Activated effector memory CD4-positive, alpha-beta T cell treated with anti-CD3 and anti-CD28 coated beads, Interleukin-2, amount 50 U/mL, for 16 hours (primary cell): ENCODE measurements at places on chromosomes 11 and 22.

DNA sequence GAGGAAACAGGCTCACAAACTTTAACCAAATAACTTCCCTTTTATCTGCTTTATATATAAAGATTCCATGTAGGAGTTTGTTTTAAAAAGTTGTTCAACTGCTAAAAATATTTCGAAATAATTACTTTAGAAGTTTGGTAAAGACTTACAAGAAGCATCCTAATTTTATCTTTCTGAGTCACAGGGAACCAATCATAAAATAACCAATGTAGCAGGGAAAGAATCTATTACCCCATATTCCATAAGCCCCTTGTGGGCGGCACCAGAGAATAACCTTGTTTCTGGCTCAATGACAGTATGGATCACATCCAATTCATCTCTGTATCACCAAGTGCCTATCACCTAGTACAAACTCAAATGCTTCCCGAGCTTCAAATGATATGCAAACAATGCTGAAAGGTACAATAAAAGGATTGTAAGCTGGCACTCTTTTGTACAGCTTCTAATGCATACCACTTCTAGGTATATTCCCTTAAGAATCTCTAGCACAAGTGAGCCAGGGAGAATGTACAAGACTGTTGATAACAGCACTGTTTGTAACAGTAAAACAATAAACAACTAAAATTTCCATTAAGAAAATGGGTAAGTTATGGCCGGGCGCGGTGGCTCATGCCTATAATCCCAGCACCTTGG is 158.4 kb downstream of the ATG16L2 start:
- no peak for DNase-seq

DNA sequence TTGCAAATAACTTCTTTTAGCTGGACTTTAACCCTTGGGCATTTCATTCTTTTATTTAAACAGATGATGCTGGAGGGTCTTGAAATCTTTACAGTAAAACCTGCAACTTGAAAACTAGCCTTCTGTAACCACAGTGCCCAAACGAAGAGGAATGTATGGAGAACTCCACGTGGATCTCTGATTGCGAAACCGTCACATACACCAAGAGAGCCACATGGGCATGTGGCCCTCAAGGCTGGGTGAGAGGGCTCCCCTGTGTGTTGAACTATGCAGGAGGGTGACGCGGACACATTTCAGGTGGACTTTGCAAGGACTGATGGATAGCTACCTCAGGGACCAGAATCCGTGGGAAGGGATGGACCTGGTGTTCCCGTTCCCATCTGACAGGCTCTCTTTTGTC is 30.6 kb downstream of the FAM118A start:
- DNase-seq = no peak

GRCh38 chr11:2510626-2511402 is 66.0 kb downstream of the KCNQ1 start:
- no peak for DNase-seq

GRCh38 chr11:45671246-45672171 is 6.1 kb upstream of the CHST1 start:
- DNase-seq = no peak

DNA sequence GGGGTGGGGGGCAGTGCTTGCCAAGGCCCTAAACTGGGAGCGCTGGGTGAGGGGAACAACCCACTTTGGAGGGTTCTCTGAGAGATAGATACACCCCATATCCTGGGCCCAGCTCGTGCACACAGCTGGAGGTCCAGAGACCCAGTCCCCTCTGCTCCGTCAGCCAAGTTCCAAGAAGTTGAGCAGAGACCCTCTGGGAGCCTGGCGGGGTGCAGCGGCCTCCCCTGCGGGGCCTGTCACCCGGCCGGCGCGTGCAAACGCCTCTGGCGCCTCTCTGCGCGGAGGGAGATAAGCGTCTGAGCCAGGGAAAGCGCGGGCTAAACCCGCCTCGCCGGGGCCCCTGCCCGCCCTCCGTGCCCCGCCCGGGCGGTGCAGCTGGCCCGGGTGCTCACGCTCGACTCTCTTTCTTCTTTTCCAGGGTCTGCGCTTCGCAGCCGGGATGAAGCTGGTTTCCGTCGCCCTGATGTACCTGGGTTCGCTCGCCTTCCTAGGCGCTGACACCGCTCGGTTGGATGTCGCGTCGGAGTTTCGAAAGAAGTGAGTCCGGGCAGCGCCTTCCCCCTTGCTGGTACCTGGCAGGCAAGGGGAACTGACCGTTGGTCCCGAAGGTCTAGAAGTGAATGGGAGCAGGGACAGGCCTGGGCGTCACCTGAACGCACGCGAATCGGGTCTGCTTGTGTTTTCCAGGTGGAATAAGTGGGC is 540 bp downstream of the ADM start:
- peak; percentile 73 for DNase-seq

DNA sequence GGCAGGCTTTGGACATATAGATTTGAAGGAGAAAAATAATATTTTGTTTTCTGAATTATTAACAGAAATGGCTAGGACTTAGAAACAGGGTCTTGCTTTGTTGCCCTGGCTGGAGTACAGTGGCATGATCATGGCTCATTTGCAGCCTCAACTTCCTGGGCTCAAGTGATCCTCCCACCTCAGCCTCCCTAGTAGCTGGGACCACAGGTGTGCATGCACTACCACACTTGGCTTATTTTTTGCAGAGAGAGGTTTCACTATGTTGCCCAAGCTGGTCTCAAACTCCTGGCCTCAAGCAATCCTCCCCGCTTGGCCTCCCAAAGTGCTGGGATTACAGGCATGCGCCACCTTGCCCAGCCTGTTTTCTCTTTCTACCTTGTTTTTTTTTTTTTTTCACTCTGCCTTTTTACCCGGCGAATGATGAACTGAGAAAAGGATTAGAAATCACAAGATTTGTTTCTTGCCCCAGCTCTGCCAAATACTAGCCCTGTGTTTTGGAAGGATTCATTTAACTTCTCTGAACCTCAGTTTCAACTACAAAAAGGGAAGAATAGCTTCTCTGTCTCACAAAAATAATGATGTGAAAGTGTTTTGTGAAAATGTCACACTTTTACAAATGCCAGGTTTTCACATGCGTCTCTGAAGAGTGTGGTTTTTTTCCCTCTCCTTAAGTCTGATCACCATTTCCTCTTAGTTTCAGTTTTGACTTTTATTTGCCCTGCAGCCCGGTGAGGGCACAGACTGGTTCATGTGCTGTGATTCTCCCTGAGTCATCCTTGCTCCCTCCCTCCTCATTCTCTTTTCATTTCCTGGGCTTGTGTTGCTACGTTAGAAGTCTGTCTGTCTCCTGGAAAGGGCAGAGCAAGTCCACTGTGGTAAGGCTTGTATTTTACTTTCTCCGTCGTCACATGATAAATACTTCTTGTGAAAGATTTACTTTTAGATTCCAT is 67.7 kb downstream of the BCL2L13 start:
- DNase-seq = peak; percentile 68

- DNase-seq = no peak
Measured at GRCh38 chr11:119991022-119991404, 146.9 kb downstream of the TRIM29 start.

DNA sequence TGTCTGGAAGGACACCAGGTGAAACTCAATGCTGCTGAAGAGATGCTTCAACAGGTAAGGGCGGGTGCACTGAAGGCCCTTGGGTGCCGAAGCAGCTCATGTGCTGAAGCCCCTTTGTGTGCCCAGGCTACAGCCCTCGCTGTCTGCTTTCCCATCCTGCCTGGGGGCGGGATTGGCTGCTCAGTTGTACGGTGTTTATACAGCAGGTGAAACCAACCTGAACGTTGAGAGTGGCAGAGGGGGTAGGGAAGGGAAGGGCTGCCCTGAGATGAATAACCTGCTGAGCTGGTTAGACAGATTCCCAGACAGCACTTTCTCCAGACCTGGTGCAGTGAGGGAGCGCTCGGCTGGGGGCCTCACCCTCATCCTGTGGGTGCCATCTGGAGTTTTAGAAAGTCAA is 75.7 kb downstream of the CYB5R2 start:
- no peak for DNase-seq

GRCh38 chr11:127136438-127136837 is 135.9 kb upstream of the KIRREL3 start:
- DNase-seq = no peak

DNA sequence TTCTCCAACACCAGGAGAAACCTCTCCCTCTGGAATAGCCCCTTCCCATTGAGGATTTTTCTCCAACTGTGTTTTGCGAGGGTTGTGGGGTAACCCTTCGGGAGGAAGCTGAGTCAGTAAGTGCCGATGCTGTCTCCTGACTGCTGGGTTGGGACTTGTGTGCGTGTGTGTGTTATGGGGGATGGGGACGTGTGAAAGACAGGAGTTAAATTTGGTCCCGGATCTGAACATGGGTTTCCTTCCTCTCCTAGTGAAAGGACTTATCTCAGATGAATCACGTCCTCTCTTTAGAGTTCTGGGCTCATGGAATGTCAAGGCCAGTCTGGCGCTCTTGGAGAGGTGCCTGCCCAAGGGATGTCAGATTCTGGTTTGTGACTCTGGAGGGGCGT is 33.3 kb downstream of the KIAA1671 start:
- no peak for DNase-seq

- no peak for DNase-seq
Measured at GRCh38 chr11:12853652-12854296, 155.3 kb upstream of the RASSF10 start.

DNA sequence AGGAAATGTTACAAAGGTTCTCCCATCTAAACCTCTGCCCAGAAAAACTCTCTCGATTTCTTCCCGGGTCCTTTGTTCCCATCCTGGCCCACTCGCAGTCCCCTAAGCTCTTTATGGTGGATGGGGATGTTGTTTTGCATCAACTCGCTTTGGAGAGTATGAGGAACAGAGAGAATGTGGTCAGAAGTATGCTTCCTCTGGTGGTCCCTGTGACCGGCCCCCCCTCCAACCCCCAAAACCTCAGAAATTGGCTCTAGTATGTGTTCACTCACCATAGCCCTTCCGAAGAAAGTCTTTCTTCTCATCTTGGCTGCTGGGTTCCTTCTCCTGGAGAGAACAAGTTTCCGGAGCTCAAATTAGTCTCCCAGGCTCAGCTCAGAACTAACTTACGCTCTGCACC is 54.4 kb downstream of the GRAMD1B start:
- no peak for DNase-seq

DNA sequence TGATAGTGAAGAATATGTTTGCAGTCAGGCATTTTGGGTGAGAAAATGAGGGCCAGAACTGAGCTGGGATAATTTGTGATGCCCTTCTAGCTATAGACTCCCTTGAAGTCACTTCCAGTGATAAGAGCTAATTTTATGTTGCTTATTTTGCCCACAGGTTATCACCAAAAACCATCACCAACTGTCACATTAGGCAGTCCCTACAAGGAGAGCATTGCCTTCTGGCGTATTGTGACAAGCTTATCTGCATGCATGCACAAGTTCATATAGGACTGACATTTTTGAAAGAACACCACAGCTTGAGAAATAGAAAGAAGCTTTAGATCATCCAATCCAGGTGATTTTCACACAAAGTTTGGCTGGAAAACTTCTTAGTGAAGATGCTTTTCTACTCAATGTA is 735.3 kb upstream of the RAG2 start:
- DNase-seq = no peak

DNA sequence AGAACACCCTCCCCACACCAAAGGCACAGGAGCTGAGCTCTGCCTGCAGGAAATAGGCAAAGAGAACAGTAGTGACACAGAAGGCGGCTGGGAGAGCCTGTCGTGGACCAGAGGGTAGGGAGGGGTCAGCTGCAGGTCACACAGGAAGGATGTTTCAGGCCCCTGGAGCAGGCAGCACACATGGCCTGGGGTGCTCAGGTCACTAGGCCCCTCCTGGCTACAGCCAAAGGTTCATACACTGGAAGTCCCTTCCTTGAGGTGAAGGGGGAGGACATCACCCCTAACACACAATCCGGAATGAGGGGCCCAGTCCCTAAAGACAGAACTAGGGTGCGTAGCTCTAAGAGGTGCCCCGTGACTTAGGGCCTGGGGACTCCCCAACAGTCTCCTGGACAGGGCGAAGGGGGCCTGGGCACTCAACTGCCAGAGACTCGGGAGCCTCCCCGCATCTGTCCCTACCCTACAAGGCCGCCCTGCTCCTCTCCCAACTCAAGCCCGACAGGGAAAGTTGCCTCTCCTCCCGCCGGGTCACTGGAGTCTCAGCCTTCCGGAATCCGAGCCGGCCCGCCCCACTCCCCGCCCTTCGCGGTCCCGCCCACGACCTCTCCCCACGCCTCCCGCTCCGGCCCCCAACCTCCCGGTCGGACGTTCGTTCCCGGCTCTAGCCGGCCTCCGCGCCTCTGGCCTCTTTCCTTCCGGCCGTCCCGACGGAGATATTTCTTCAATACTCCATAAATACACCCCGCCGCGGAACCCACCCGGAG is at the start of gene CYB5R2:
Gene CYB5R2, minus strand, starts transcription at position 541 of the 764 bp plus-strand sequence. CDS start 675 bp downstream, outside the sequence.
- peak; percentile 61 for DNase-seq

GRCh38 chr22:38315823-38316363 is 1.3 kb downstream of the CSNK1E start:
- no peak for DNase-seq

GRCh38 chr11:61347916-61348461 is 13.7 kb downstream of the CYB561A3 start:
- no peak for DNase-seq

DNA sequence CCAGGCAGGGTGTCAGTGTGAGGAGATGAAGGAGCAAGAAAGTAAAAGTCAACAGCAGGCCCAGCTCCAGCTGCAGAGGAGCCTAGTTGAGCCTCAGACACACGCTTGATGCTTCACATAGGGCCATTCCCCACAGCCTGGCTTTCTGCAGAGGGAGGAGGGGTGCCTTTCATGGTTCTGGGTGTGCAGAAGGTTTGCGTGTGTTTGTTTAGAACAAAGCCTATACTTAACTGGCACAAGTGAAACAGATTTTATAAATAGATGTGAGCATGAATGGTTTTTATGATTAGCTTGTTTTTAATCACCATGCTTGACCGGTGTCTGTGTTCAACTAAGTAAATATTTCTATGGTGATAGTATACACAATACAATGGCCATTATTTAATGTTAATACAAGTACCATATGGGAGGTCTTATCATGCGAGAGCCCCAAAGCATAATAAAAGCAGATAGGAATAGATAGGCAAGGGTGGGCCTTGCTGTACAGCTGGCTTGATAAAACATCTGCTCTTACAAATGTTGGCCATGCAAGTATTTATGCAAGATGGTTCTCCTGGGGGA is 290.2 kb downstream of the ETS1 start:
- no peak for DNase-seq

DNA sequence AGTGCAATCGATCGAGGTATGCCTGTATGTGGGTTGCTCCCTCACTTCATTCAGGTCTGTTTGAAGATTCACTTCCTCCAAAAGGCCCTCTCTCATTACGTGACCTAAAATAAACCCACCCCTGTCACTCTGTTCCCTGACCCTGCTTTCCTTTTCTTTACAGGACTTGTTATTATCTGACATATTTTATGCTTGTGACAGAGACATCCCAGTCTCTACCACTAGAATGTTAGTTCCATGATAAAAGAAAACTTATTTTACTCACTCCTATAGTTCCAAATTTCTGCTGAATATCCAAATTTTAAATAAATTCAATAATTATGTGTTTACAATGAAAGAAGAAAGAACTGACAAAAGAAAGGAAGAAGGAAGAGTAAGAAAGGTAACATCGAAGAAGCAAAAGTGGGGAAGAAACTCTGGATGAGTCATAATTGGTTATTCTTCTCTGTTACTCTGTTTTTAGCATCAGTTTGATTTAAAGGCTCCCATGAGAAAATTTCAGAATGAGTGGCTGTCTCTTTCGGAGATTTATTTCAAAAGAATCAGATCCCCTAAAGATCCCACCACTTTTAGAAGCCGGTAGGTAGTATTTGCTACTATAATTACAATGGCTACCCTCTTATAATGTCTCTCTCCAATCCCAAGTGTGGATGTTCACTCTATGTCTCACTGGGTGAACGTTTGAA is 33.5 kb downstream of the ENTHD1 start:
- no peak for DNase-seq

- no peak for DNase-seq
Measured at GRCh38 chr11:47413908-47414684, 5.7 kb downstream of the SLC39A13 start.

GRCh38 chr11:130411223-130411622 is 17.2 kb downstream of the ADAMTS8 start:
- no peak for DNase-seq
